ENCODE measurements at places on chromosomes 6 and 20.

DNA sequence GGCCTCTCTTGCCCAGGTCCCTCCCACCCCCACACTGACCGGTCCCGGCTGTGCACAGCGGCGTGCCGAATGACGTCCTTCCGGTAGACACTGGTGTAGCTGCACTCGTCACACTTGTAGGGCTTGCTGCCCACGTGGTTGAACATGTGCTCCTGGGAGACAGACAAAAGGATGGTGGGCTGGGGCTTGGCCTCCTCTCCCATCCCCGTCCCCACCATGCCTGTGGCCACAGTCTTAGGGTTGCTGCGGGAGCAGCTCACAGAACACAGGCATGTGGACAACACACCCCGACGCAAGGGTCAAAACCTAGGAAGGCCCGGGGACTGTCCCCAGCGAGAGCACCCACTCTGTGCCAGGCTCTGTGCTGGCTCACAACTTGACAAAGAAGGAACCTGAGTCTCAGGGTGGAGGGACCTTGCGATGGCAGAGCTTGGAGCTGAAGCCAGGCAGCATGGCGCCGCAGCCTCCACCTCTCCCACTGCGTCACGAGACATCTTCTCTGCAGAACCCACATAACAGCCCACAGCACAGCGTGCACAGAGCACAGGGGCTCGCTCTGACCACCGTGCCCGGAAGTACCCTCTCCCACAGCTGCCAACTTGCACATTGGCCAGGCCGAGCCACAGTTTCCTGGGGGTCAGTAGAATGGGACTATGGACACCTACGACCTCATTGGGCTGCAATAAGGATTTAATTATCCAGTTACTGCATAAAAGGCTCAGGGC lies 9.8 kb downstream of the ZNF335 start:
- DNase-seq: no peak

DNA sequence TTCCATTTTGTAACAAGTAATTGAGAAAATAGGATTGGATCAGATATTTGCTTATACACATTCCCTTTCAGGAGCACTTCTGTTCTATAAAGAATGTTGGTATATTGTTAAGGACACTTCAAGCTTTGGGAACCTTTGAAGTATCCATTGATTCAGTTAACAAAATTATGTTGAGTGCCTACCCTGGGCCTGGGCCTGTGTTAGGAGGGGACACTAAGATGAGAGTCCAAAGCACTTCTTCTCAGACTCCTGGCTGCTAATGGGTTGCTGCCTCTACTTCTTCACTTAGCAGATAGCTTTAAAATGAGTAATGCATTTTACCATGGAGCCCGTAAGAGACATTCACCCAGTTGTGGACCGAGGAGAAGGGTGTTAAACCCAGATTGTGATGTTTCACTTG lies 40.3 kb downstream of the PTPN1 start:
- DNase-seq: no peak

GRCh38 chr6:20055916-20056315 lies 156.4 kb downstream of the MBOAT1 start:
- no peak for DNase-seq

DNA sequence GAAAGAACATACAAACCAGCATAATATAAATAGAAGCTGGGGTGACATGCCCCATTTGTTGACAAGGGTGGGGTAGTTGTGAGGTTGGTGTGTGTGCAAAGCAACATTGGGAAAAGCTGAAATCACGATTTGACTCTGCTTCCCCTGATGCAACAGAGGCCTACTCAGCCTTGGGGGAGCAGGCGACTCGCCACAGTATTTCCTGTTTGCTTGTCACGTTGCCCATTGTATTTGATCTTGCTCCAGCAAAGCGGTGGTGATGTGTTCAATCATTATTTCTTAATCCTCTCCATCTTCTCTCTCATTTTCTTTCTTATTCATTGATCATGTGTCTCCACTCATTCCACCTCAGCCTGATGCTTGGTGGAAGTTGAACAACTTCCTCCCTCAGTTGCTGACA lies 165.8 kb upstream of the CITED2 start:
- DNase-seq: peak; percentile 28

- no peak for DNase-seq
Measured at GRCh38 chr20:36634342-36634741, 11.7 kb downstream of the SLA2 start.

DNA sequence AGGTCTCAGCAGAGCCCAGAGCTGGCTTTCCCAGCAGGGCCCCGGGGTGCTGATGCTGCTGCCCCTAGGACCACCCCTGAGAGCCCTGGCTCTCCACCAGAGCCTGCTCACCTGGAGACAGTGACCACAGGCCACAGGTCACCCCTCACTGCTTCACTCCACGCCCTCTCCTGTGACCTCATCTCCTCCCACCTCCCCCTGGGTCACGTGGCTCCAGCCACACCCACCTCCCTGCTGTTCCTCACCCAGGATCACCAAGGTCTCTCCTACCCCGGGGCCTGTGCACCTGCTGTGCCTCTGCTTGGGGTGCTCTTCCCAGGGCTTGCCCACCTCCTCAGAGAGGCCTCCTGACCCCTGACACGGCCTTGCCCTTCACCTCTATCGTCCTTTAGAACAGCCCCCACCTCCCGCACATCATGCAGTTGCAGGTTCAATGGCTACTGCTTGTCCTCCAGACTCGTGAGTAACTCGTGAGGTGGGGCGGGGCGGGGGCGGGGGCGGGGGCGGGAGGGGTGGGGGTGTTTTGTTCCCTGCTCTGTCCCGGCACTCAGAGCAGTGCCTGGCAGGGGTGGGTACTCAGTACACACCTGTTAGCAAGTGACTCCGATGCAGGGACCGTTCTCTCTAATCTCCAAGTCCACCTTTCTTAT lies 468.0 kb downstream of the PREX1 start:
- no peak for DNase-seq

- no peak for DNase-seq
Measured at GRCh38 chr6:90859612-90860011, 272.7 kb upstream of the MAP3K7 start.

- DNase-seq: no peak
Measured at GRCh38 chr20:36179170-36179945, 24.8 kb downstream of the EPB41L1 start.

- no peak for DNase-seq
Measured at GRCh38 chr6:152696522-152696921, 1.2 kb upstream of the MYCT1 start.

DNA sequence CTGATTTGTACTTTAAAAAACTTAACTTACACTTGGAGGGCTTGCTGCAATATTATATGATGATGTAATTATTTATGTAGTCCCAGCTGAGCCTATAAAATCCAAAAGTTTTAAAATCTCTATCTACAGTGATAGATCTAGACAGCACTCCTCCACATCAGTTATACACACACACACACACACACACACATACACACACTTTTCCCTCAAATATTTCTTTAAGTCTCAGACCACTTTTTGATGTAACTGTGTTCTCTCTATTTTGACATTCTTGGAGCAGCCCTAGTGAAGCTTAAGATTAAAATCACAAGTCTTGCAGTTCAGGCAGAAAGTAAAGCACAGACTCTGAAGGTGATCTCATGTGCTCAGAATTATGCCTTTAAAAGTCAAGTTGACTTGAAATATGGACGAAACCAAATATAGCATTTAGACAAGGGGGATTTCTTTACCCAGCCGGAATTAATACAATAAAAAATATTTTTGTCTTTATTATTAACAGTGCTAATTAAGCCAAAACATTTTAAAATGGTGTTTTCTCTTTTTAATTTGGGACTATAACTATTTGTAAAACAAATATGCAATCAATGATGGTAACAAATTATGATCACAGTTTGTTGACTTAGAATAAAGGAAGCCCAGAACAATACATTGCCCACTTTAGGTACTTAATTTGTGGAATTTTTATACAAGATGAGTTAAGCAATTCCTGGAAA lies 63.5 kb upstream of the TMEM30A start:
- DNase-seq: no peak

DNA sequence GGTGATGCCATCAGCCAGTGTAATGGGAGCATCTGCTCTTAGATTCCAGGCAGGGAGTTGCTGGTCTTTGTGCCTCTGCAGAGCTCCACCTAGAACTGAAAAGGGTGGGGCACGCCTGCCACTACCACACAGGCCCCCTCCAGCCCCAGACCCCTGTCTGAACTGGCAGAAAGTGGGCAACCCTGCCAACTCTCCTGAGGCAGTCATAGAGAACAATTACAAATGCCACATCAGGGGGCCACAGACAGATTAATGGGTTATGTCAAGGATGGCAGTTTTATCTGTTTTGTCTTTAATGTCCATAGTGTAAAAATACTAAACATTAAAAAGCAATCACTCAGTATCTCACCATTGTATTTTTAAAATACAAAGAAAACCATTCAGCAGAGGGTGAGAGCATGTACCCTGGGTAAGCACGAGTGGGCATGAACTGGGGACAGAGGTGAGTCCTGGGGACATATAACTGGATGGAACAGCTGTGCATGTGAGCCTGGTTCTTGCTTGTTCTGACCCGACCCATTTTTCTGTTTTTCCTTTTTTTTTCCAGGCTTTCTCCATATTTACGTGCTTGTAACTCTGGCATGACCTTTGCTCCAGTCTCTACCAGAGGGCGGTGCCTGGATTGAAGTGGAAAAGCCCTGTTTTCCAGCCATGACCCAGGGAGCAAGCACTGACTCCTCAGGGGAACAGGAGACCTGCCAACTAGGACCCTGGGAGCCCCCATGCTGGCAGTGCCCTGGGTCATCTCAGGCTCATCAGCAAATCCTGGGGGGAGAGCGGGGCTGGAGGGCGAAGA lies 8.2 kb downstream of the TRAF3IP2 start:
- DNase-seq: no peak

DNA sequence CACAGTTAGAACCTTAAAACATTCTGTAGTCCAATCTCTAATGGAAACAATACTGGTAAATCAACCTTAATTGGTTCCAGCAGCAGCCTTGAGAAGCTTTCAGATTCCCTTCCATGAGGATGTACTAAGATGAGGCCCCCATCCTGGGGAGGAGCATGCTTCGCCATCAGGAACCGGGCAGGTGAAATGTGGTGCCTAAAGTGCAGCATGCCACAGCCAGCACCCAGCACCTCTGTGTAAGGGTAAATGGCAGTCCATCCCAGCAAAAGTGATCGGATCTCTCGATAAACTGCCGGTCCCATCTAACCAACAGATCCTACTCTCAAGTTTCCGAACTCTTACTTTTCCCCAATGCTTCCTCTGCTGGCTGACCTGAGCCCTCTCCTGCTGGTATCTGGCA lies 166.3 kb upstream of the PDE10A start:
- no peak for DNase-seq

DNA sequence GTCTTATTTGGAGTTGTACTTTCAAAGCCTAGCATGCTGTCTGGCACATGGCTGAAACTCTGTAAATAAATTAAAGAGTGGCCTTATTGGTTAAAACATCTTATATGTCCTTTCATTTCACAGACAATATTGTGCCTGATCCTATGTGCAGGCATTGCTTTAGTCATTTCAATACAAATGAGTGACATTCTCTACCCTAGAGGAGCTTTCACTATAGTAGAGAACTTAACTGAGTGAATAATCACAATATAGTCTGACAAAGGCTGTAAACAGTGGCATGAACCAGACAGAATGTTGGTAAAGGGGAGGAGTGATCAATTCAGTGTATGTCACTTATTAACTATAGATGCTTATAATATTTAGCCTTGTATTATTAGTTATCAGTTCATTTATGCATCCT lies 481.8 kb downstream of the TFAP2B start:
- no peak for DNase-seq

GRCh38 chr6:127013865-127014264 lies 104.6 kb upstream of the RSPO3 start:
- DNase-seq: no peak

- no peak for DNase-seq
Measured at GRCh38 chr20:50435397-50436051, 74.7 kb upstream of the PTPN1 start.

DNA sequence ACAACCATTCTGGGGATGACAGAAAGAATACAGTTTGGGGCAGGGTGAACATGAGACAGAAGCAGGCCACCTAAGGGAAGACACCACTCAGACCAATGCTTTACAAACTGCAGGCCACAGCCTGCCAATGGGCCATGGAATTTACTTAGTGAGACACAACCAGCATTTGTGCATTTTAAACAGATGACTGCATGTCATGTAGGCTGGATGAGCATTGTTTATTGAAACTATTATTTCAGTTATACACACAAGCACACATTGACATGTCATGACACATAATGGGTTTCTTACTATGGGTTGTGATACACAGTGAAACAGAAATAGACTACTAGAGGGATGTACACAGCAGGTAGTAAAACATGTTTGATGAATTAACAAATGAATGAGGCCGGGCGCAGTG lies 8.0 kb downstream of the PGM3 start:
- no peak for DNase-seq

GRCh38 chr6:13294499-13295069 lies 33.8 kb downstream of the TBC1D7 start:
- DNase-seq: no peak

- DNase-seq: no peak
Measured at GRCh38 chr6:160831739-160832138, 129.7 kb downstream of the PLG start.

GRCh38 chr6:85403331-85404015 lies 46.4 kb upstream of the NT5E start:
- DNase-seq: no peak

- no peak for DNase-seq
Measured at GRCh38 chr20:50762435-50763220, 31.2 kb downstream of the PARD6B start.

DNA sequence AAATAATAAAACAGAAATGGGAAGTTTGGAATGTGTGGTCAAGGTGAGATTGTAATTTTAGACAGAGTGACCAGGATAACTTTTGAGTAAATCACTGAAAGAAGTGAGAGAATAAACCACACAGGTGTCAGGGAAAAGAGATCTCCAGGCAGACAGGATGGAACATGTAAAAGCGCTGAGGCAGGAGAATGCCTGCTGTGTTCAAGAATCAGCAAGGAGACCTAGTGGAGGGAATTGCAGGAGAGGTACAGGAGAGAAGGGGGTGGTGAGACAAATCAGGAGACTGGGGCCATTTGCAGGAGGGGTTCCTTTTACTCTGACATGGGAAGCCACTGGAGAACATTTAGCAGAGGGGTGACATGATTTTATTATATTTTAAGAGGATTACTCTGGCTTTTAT lies 456.7 kb downstream of the NKAIN2 start:
- no peak for DNase-seq

DNA sequence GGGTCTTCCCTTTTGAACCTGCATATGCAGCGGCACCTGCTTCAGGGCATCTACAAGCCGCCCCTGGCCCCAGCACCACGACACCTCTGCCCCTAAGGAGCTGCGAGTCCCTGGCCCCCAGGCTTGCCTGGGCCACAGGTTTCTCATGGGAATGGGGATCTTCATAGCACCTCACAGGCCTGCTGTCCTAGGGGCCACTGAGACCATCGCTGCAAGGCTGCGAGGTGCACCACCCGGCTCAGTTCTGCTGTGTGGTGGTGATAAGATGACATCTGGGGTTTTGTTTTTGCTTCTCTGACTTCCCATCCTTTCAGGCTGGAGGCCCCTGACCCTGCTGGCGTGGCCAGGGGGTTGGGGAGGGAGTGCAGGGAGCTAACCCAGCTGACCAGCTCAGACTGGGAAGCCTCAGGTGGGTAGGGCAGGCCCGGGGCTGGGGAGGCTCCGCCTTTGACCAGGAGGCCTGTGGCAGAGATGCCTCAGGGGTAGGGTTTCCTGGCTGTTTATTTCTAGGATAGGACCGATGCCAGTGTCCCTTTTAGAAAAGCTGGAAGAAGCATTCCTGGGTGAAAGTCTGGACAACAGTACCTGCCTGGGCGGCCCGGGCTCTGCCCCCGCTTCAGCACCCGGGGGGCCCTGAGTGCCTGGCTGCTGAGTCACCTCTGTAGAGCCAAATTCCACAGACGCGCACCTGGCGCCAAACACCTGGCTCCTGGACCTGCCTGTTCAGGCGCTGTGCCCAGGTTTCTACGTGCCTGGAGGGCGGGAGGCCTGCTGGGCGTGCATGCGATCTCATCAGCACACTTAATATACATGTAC lies 264.7 kb downstream of the DLL1 start:
- no peak for DNase-seq

Data from stimulated activated CD8-positive, alpha-beta memory T cell treated with anti-CD3 and anti-CD28 coated beads, Interleukin-12 subunit alpha, Interleukin-12 subunit beta, amount 100 ng/mL, for 4 hours (primary cell).